Left ventricle myocardium superior (tissue), 1 donor: ENCODE measurements at places on chromosomes 11 and 22. TPM values are rescaled to one million over a fixed set of nuclear protein-coding genes. Genes with fewer than 3 reads are reported as not detected.

The OR52N4 gene
- total RNA-seq = not detected

The MAP6 gene
- 5.4 TPM for total RNA-seq

GRCh38 chr22:44407987-44408828 lies 89.8 kb downstream of the RTL6 start:
- DNase-seq = peak; percentile 55

The PELI3 gene
- total RNA-seq = 10.9 TPM

The JAM3 gene
- total RNA-seq = 18.3 TPM

- no peak for DNase-seq
Measured at GRCh38 chr11:66919923-66920322, 38.3 kb downstream of the PC start.
